SHP77 treated with DMSO at 0.1 percent for 48 hours (cell line): ENCODE measurements at places on chromosomes 1 and 21.

DNA sequence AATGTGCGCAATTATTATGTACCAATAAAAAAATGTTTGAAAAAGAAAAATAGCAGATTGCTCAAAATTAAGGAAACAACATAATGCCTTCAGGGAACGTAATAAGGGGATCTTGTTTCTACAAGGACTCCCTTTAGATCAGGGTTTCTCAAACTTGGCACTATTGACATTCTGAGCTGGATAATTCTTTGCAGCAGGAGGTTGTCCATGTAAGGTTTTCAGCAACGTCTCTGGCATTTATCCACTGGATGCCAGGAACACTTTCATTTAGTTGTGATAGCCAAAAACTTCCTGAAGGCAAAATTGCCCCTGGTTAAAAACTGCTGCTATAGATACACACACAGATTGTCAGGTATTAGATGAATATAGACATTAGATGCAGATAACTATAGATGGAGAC, 666.7 kb upstream of the ADAMTS5 start:
- no peak for DNase-seq

DNA sequence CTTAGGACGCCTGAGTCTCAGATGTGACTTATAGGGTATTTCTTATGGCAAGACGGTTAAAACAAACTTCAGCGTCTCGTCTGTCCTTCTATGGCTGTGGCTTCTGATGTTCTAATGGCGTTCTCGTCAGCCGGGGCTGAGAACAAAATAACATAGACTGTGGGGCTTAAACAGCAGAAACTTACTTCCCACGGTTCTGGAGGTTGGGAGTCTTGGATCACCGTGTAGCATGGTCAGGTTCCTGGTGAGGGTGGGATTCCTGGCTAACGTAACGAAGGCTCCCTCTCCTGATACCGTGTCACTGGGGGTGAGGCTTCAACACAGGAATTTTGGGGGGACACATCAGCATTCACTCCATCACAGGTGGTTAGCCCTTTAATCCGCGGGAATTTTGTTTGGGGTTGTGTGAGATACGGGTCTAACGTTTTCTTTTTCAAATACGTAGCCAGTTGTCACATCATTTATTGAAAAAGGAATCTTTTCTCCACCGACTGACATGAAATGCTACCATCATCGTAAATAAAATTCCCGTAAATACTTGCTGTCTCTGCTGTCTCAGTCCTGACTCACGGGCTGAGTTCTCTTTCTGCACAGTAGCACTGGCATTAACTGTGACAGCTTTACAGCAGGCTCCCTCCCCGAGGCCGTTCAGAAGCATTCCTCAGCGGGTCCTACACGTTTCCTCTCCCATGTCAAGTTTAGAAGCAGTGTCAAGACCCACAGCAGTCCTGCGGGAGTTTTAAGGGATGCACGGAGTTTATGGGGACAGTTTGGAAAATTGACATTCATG, 8.1 kb upstream of the POFUT2 start:
- DNase-seq = no peak

GRCh38 chr1:25568090-25568833, 24.9 kb downstream of the LDLRAP1 start:
- DNase-seq = no peak

- DNase-seq = no peak
These were observed 131.8 kb downstream of the CTH start for GRCh38 chr1:70542856-70543255.

- no peak for DNase-seq
These were observed 788.4 kb upstream of the PRMT6 start for GRCh38 chr1:106268070-106268469.

- DNase-seq = no peak
These were observed 21.5 kb upstream of the ENAH start for GRCh38 chr1:225674381-225674780.

DNA sequence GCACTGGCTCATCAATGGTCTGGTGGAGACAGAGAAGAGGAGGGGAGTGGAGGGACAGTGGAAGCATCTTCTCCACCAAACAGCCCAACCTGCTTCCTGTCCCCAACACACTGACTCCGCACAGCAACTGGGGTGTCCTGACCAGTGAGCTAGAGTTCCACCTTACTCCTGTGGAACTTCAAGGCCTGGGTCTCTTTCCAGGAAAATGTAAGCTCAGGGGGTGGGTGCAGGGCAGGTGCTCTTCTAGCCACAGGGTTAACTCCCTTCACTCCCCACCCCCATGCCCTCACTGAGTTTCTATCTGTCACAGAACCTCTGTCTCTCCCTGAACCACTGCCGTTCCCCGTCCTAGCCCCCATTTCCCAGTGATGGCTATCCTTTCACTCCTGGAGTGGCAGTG, 876 bp downstream of the MOB3C start:
- no peak for DNase-seq

DNA sequence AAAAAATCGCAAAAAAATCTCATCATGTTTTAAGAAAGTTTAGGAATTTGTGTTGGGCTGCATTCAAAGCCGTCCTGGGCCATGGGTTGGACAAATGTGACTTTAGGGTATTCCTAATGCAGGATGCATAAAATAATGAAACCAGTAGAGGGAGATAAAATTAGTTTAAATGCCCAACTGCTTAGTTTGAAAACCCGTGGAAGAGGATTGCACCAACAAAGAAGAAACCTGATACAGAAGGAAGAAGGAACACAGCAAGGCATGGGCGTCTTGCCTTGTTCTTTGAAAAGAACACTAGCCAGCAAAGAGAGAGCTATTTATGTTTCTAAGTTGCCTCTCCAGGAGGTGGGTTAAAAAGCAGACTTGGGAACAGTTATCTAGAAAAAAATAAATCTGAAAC, 37.9 kb downstream of the WDR3 start:
- peak; percentile 38 for DNase-seq

- DNase-seq = no peak
These were observed 14.0 kb downstream of the PMF1 start for GRCh38 chr1:156226782-156227181.

DNA sequence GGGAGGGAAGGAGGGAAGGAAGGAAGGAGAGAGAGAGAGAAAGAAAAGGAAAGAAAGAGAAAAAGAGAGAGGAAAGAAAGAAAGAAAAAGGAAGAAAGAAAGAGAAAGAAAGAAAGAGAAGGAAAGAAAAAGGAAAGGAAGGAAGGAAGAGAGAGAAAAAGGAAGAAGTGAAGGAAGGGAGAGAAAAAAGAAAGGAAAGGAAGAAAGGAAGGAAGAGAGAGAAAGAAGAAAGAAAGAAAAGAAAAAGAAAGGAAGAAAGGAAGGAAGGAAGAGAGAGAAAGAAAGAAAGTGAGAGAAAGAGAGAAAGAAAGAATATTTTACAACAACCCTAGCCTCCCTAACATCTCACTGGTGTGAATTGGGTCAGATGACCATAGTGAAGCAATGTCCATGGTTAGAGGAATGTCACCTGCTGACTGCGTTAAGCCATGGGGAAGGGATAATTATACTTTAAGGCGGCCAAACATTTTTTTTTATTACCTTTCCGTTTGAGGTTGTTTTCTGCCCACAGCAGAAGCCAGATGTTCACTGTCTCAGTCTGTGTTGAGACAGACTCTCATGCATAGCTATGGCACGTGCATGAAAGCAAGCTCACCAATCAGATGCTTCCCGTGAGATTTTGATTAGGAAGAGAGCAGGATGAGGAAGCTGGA, 76.4 kb downstream of the SNRPE start:
- DNase-seq = no peak

DNA sequence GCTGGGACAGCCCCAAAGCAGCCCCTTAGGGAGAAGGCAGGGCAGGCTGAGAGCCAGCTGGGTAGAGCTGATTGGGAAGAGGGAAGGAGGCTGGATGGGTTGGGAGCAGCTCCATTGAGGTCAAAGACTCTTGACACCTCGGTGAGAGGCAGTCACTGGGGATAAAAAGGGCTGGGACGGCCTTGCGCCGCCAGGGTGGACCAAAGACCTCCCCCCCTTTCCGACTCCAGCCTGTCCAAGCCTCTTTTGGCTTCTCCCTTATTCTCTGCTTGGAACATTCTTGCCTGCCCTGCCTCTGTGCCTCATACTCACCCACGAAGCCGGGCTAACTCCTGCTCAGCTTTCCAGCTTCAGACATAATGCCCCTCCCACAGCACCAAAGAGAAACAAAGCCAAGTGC, 51.1 kb downstream of the LRRC38 start:
- no peak for DNase-seq

DNA sequence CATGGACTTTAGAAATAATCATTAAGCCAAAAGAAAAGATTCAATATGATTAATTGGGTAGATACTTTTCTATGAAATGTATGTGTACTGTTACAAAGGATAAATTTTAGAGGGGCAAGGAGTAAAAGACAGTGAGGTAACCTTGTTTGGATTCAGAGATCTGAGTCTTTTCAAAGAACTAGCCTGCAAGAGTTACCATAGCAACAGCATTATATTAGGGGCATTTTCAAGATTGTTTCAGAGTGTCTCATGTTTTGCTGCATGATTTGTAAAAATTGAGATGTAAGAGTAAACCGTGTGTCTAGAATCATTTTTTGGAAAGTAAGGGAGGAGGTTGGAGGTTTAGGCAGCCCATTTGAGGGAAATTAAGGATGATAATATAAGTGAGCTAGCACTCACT, 70.6 kb upstream of the KIAA1614 start:
- no peak for DNase-seq

- DNase-seq = no peak
These were observed 274.4 kb downstream of the RYR2 start for GRCh38 chr1:237316352-237316751.

DNA sequence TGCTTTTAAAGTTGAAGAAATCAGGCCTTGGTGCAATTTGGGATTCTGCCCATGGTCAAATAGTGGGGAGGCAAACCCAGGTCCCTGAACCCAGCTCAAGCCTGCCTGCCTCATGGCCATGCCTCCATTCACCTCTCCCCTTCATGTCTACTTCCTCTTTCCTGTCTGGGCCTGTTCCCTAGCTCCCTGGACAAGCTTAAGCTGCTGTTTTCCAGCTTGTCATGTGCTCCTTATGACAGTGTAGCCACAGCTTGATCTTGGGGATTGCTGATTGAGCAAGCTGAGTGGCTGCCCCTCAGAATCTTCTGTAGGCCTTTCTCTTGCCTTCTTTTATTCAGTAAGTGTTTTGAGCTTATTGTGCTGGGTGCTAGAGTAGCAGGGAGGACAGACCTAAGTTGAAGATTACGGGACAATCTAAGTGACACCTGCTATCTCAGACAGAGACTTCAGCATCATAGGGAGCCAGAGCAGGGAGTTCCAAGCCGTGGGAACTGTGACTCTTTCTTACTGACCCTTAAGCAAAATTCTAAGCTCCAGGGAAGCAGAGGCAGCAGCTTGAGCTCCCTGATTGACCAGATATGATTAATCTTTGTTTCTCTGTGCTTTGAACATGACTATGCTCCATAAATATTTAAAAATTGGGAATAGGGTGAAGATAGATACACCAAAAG, 520 bp upstream of the MR1 start:
- no peak for DNase-seq

- DNase-seq = no peak
These were observed 32.8 kb upstream of the SCMH1 start for GRCh38 chr1:41274752-41275545.

- no peak for DNase-seq
These were observed 422.1 kb downstream of the PLPP3 start for GRCh38 chr1:56156971-56157876.

GRCh38 chr1:68720476-68720875, 223.6 kb upstream of the DEPDC1 start:
- no peak for DNase-seq

GRCh38 chr1:175075572-175076568, 8.2 kb downstream of the TNN start:
- no peak for DNase-seq

- DNase-seq = no peak
These were observed 83.2 kb upstream of the HOOK1 start for GRCh38 chr1:59731591-59731990.

DNA sequence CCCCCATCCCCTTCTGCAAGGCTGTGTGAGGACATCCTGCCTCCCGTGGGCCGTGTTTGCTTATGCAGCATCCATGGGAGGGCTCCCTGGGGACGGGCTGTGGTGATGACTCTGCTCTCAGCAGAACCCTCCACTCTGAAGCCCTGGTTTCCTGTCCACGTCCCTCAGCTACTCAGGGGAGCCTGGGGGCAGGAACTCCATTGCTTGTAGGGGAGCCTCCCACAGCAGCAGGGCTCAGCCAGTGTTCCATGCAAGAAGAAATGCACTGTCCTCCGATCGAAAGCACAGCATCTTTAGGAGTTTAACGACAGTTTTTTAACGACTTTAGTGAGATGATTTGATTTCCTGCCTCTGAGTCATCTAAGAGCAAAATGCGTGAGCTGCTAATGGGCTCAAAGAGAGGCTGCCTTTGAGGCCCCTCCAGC, 8.3 kb upstream of the KCNAB2 start:
- DNase-seq = no peak

- DNase-seq = no peak
These were observed 6.8 kb upstream of the IFNGR2 start for GRCh38 chr21:33396436-33396835.

DNA sequence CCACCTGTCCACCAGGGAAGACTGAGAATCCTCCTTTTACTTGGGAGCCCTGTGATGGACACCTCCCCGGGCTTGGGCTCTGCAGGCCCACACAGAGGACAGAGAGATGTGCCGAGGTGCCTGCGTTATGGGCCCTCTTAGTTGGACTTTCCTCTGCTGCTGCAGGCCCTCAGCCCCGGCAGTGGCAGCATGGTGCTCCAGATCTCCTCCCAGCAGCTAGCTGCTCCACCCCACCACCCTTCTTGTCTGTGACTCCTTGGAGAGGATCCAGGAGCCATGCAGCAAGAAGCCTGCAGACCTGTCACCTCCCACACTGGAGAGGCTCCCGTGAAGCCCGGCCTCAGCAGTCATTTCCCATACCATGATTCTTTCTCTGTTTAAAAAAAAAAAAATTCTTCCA, 27.4 kb downstream of the PHGDH start:
- DNase-seq = no peak

DNA sequence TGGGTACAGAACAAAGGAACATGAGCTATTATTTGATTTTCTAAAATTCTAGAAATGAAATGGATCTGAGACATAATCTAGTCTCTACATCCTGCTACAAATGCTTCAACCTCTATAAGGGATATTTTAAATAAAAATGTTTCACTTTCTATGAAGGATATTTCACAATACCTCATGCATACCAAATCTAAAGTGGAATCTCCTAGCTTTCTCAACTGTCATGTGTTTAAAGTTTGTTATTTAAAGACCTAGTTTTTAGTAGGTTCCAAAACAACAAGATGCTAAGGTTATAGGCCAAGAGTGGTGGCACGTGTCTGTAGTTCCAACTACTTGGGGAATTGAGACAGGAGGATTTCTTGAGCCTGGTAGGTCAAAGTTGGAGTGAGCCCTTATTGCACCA, 47.6 kb downstream of the KDM5B start:
- DNase-seq = no peak

DNA sequence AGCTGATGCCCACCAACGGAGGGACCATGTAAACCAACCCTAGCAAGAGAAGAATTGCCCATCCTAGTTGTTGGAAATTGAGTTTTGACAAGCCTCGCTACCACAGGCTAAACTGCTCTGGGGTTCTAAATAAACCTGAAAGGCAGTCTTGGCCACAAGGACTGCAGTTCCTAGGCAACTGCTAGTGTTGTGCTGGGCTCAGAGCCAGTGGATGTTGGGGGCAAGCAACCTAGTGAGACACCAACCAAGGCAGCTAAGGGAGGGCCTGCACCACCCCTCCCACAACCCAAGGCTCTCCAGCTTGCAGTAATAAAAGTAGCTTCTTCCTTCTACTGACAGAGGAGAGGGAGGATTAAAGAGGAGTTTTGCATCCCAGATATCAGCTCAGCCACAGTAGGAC, 102.4 kb upstream of the PKN2 start:
- no peak for DNase-seq
